ENCODE measurements at places on chromosomes 3 and 15.

- no peak for DNase-seq
Observed at GRCh38 chr15:38406436-38406835, 47.5 kb upstream of the FAM98B start.

DNA sequence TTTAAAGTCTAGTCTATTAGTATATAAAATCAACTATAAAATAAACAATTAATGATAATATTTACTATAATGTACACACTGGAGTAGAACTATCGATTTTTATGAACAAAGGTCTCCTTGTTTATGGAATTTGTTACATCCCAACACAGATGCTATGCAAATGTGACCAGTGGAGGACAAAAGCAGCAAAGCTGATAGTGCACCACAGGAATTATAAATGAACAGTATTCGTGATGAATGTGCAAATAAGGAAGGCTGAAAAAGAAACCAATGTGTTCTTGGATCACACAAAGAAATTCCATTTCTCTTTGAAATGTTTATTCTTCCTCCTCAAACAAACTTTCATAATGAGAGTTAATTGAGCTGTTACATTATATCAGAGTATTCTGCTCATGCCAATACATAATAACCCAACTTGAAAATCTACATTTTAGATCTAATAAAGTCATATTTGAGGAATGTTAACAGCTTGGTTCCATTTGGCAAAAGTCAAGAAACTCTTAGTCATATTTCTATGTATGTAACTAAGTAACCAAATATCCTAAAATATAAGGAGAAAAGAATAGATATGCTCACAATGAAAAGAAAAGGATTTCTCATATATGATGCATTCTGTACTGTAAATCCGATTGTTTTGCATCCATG lies 79.3 kb downstream of the NEK10 start:
- DNase-seq = no peak

DNA sequence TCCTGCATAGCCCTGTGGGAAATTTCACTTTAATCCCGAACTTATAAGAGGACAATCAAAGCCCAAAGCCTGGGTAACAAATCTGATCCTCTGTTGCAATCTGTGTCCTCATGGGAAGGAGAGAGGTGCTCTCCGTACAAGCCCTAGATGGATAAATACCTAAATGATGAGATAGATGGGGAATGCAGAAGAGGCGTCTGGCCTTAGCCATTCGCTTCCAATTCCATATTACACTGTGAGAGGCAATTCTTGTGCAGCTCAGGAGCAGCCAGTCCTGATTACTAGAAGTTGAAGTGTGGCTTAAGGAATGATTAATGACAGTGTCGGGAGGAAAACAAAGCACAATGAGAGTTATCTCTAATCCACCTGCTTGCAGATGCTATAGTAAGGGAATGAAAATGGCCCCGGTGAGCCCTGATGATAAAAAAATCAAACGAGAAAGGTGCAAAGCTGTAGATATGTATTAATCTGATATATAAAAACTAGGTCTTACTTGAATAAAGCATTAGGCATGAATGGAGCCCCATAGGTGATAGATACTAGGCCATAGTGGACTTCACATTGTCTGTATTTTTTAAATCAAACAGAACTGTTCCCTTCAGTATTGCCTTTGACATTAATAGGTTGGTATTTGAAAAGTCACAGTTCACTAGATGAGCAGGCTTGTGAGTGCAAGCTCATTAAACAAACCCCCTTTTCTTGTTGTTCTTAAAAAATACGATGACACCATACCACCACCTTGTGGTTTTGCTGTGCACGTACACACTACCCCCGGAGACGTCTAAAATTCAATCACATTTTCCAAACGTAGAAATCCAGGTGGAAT lies 54.2 kb upstream of the TMCO5A start:
- peak; percentile 68 for DNase-seq

DNA sequence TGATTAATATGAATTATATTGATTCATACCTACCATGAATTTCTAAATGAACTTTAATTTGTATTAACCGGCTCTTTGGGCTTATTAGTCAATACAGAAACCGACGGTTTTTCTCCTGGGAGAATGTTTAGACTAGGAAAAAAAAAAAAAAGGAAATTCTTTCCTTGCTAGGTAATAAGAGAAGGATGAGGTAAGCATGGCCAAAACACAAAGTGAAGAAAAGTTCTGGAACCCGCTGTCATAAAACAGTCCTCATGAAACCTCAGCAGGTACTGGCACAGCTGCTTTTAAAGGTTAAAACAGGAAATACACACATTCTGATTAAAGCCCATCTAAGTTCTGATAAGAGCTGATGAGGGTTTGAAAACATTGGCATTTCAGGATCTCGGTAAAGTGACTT lies 30.8 kb upstream of the PSTPIP1 start:
- peak; percentile 13 for DNase-seq

DNA sequence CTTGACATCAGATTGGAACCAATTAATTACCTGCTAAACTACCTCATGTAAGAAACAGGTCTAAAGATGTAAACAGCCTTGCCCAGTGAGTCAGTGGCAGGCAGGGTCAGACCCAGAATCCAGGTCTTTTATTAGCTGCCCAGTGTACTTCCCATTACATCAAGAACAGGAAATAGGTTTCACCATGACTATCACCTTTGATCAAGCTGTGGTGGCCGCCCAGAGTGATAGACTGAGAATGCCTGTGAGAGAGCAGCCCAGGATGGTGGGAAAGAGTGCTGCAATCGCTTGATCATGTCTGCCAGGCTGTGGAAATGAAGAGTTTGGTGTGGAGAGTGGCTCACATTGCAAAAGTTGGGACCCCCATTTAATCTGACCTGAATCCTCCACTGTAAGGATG lies 61.3 kb upstream of the PIAS1 start:
- DNase-seq = peak; percentile 51

GRCh38 chr3:127031413-127031810 lies 48.5 kb downstream of the PLXNA1 start:
- no peak for DNase-seq

DNA sequence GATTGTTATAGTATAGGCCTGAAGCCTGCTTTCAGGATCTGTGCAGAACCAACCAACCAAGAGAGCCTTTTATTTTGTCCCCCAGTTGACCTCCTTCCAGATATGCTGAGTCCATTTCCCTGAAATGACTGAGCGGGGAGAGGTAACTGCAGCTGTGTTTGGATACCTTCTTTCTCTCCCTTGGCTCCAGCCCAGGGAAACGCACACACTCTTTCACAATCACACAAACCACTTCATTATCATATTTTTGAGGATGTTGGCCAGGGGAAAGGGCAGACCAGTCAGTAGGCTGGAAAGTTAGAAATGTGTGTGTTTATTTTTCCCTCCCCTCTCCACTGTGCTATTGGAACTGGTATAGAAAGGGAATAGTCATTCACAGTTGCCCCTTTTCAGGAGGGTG lies 417.7 kb upstream of the TBL1XR1 start:
- DNase-seq = peak; percentile 93

DNA sequence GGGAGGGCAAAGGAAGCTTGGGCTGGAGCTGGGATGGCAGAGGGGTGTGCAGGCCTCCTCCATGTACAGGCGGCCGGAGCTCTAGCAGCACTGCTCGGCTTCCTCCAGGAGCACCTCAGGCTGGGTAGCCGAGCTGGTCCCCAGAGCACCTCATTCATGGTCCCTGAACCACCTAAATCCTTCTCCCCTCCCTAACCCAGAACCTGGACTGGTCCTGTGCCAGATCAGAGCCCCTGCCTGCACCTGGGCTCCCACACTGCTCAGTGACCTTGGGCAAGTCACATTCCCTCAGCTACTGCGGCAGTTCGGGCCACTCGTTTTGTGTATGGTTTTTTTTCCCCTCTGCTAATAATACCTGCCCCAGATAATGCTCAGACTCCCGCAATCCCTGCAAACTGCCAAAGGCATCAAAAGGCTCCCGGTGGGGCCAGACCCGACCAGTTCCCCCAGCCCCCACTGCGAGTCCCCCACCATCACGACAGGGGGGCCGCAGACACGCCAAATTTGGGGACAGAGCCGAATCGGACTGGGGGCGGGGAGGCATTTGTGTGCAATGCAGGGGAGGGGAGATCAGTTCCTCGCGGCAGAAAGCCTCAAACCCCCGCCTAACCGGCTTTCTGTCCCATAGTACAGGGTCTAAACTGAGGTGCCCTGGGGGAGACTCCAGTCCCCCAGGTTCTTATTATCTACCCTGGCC lies 1.3 kb downstream of the SEMA7A start:
- DNase-seq = no peak

DNA sequence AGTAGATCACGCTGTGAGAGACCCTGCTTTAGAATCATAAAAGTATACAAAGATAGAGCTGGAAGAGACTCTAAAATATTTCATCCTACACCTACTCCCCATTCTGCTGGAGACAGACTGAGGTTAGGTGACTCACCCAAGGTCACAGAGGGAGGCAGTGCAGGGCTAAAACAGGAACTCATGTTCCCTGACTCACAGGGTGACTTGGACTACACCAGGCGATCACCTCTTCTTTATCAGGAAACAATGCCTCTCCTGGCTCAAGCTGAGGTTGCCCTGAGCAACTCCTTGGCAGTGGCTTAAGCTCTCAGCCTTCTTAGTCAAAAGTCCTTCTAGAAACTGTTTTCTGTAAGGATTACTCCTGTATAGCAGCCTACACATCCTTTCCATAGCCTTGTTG lies 26.4 kb upstream of the TNFAIP8L3 start:
- peak; percentile 97 for DNase-seq

DNA sequence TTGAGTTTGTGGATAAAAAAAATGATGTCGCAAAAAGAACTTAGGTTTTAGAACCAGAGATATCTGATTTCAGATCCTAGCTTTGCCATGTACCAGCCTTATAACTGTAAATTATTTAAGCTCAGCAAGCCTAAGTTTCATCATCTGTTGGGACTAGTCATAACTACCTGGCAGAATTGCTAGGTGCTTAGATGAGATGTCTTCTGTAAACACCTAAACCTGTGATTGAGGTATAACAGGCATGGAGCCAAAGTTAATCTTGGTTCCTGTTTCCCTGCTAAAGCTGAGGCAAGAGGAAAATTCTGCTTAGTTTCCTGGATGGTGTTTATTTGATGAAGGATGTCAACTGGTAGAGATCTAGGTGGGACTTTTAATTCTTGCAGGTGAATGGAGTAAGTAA lies 331.3 kb upstream of the RBMS3 start:
- DNase-seq = no peak

DNA sequence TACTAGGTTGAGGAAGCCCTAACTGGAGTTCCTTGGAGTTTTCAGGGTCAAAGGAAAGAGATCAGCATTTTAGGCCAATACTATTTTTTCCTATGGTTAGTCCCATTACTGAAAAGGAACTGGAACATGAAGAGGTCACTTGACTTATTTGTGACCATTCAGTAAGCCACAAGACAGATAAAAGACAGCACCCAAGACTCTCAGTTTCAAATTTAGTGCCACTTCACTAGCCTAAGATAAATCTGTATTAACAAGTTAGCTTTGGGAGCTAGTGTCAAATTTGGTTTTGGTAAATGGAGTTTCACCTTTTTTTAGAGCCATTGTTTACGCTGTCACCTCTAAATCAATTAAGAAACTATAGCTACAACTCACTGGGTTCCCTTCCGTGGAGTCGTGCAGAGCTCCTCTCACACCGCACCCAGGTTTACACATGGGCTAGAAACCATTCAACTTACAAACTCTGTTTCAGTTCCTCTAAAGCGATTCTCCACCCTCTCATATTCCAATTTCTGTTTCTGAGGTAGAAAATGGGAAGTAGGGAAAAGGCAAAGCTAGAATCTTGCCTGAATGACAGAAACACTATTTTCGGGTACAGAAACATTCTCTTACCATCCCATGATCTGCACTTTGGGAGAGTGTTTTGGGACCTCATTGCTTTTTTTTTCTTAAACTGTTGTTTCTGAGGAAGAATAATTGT lies 14.4 kb downstream of the CCDC32 start:
- DNase-seq = no peak

DNA sequence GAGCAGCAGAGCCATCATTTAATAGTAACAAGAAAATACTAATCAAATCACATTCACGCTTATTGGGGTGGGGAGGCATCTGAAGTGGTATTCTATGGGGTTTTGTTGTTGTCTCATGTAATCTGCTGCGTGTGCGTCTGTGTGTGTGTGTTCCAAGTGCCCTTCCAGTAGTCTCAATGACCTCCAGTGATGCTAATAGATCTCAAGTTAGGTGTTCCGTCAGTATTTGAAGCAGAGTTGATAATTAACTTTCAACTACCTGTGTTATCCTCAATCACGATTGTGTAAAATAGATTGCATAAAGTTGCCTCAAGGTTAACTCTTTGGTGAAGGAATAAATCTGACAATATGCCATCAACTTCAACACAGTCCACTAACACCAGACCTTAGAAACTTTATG lies 375.0 kb downstream of the MECOM start:
- DNase-seq = peak; percentile 76

DNA sequence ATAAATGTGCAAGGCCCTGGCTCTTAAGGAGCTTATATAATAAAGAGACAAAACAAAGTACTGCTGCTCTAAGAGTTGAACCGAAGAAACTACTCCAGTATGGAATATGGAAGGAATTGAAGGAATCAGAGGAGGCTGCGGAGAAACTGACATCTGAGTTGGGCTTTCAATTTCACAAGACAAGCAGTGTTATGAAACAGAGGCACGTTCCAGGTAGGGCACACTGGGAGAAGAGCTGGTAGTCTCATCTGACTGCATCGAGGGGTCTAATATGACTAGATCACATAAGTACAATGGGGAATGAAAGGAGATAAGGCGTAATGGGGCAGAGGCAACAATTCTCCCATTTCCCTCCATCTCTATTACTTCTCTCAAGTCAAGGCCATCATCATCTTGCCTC lies 68.3 kb upstream of the CDAN1 start:
- DNase-seq = no peak

- DNase-seq = no peak
Observed at GRCh38 chr3:25468866-25469319, 40.8 kb downstream of the RARB start.

DNA sequence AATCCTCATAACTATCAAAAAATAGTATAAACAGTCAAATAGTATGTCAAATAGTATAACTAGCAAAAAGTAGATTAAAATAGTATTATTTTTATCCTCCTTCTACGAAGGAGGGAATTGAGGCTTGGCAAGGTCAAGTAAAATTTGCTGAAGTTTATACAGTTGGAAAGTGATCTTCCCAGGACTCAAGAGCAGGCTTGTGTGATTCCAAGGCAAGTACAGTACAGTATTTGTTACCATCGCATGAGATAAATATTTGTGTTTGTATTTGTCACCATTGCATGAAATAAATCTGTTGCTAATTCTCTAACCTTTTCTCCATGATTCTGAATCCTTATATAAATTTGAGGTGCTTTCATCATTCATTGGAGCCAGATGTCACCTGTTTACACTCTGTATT lies 28.9 kb downstream of the SH3GL3 start:
- DNase-seq = no peak

- no peak for DNase-seq
Observed at GRCh38 chr15:38614621-38615020, 50.0 kb upstream of the RASGRP1 start.

- no peak for DNase-seq
Observed at GRCh38 chr15:70483513-70483912, 279.8 kb downstream of the UACA start.

DNA sequence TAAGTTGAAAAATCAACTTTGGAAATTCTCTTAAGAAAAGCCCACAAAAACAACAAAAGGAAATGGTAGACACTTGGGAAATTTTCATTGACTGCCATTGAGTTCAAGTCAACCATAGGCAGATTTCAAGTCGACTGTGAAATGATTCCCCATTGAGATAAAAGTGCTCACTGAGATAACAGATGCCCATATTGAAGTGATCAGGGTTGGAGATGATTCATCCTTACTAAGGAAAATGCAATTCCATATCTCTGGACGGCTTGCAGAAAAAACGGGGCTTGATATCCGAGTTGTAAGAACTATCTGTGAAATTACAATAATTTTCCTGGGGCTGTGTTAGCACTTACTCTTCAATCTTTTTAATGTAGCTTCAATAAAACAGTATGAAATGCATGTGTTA lies 373.1 kb upstream of the THRB start:
- DNase-seq = no peak

Data from renal cortical epithelial cell (primary cell).